ENCODE measurements at places on chromosomes 7 and 10.

GRCh38 chr7:158538156-158538946 is 49.3 kb downstream of the PTPRN2 start:
- DNase-seq, result no peak

GRCh38 chr7:30698481-30698880 is 16.2 kb upstream of the CRHR2 start:
- no peak for DNase-seq

DNA sequence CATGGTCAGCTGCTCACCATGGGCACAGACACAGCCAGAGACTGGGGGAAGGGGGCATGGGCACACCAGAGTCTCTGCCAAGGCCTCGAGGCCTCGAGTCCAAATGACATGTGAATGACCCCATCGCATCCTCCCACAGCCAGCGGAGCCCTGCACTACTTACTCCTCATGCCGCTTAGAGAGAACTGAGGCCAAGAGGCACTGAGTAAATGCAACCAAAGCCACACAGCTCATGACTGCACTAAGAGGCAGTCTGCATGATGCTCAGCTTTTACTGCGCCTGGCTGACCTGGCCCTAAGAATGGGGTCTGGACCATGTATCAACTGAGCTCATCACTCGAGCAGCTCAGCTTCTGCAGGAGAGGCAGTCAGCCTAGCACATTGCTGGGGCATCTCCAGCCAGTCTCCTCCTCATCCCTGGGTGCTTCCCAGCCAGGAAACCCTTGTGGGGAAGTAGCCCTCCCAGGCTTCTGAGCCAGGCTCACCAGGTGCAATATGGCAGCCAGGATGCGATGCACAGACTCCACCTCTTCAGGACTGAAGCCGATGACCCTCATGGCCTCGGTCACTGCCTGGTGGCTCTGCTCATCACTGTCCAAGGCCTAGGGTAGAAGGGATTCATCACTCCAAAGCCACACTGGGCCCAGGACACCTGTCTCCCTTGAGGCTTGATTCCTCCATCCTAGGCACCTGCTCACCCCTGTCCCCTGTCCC is 7.5 kb downstream of the MYO1G start:
- no peak for DNase-seq

DNA sequence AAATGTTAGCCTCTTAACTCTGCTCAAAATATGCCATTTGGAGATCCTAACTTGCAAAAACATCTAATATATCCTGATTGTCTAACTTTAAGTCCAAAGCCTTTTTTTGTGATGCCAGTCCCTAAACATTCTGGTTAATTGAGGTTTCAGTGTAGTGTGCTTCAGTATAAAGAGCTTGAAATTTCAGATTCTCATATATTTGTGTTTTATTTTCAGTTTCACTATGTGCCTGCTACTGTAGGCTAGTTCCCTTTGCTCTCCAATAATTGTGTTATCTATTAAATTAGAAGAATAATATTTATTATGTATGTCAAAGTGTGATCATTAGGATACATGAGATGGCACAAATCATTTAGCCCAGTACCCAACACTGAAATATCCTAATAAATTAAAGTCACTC is 1361.2 kb downstream of the XPNPEP1 start:
- DNase-seq, result no peak

DNA sequence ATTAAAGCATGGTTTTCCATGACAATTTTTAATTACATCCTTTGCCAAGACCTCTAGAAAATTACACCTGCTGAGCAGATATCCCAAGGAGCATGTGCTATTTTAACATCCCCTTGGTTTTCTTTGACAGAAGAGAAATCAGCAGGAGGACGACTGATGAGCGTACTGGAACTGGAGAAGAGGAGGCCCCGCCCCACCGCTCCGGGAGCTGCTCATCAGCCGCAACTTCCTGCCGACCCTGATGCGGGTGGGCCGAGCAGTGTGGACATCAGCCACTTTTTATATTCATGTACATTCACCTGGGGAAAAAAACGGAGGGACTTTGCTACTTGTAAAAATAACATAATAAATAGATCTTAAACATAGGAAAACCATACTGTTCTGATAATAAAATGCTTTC is 54.2 kb downstream of the CDC123 start:
- no peak for DNase-seq

DNA sequence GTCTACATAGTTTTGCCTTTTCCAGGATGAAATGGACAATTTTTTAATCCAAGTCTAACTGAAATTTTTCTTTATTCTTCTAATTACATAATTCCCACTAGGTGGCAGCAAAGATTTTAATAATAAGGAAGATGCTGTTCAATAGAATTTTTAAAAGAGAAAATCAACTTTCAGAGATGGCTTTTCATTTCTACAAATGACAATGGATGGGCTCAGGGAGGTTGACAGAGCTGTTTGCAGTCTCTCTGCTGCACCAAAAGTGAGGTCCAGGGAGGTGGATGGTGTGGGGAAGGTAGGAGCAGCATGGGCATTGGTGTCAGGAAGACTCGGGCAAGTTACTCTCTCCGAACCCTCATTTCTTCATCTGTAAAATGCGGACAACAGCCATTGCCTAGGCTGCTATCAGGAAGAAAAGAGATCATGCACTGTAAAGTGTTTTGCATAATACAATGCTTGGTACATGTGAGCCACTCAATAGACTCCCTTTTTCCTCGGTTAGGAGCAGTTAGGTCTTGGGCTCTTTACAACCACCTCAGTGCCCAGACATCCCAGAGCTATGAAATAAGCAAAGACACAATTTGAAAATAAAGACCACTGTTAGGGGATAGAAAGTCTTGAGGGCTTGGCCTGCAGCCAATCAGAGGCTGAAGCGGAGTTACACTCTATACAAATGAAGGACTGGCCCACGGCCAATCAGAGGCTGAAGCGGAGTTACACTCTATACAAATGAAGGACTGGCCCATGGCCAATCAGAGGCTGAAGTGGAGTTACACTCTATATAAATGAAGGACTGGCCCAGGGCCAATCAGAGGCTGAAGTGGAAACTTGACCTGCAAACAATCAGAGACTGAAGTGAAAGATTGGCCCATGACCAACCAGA is 107.1 kb downstream of the ABLIM1 start:
- DNase-seq, result peak; percentile 53

GRCh38 chr10:37582237-37582636 is 275.2 kb downstream of the ZNF248 start:
- no peak for DNase-seq

- DNase-seq, result no peak
Measured at GRCh38 chr7:99173787-99174186, 29.9 kb upstream of the SMURF1 start.

- no peak for DNase-seq
Measured at GRCh38 chr7:103813970-103814369, 175.5 kb downstream of the RELN start.

DNA sequence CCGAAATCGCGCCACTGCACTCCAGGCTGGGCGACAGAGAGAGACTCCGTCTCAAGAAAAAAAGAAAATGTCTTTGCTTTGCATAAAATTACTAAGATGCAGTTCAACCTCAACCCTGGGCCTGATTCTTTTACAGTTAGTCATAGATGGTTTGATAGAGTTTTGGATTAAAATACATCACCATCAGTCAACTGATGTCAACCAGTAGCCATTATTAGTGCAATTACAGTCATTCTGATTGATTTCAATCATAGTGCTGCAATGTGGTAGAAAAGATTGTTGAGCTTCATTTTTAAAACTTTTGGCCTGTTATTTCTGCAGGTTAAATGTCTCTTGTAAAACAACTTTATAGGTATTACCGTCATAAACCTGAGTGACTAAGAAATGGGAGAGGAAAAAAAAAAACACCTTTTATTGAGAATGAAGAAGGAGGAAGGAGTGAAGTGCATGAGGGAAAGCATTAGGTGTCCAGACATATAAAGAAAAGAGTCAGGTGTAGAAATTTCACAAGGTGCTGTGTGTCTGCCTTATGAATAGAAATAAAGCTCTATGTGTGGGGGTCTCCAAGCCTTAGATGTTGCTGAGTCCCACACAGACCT is 150.6 kb downstream of the TRIL start:
- DNase-seq, result no peak

DNA sequence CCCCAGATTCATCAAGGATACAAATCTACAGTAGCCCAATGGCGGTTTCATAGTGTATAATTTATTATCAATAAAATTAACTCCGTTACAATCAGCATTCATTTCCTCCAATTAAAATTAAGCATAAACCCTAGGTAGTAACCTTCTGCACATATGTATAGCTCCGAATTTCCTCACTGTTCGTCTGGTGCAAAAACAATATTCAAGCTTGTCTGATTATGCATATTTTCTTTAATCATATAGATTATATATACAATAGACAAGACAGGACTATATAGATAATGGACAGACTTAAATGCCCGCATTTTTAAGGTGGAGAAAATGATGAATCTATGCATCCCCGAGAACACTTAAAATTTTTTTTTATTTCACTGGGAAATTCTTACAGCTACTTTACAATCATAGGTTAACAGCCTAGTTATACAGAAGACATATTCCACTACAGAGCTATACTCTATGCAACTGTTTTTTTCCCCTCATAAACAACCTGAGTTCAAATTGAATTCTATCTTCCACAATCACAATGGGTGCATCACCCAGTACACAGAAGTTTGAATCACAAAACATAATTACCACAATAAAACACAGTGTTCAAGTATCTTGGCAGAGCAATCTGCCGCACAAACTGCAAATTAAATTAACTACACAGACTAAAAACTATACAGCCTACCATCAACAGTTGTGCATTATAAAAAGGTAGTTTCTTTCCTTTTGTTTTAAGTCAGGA is 2.6 kb downstream of the HOXA9 start:
- no peak for DNase-seq

DNA sequence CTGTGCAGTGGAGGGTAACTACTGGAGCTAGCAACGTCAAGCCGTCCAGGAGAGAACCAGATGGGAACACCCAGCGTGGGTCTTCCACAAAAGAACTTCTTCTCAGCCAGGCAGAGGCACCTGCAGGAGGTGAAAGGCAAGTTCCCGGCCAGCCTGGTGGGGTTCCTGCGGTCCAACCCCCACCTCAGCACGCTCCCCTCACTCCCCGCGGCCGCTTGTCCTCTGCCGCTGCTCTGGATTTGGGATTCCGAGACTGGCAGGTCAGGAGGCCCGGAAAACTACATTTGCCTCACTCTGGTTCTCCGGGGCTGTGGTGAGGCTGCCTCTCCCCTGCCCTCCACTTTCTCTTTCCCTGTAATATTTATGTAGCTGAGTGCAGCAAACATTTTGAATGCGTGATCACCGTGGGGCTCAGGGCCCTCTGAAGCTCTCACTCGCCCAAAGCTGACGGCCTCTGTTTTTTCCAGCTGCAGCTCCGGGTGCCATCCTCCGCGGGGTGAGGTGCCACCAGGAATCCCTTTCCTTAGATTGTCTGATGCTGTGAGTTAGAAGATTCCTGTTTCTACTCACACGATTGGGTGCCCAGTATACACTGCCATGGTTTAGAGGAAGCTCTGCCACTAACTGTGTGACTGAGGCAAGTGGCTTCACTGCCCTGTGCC is 366.9 kb downstream of the DNAJB6 start:
- no peak for DNase-seq

- DNase-seq, result no peak
Measured at GRCh38 chr10:72709041-72709440, 17.1 kb downstream of the MCU start.

GRCh38 chr7:99000904-99001465 is 122.7 kb downstream of the TRRAP start:
- no peak for DNase-seq

DNA sequence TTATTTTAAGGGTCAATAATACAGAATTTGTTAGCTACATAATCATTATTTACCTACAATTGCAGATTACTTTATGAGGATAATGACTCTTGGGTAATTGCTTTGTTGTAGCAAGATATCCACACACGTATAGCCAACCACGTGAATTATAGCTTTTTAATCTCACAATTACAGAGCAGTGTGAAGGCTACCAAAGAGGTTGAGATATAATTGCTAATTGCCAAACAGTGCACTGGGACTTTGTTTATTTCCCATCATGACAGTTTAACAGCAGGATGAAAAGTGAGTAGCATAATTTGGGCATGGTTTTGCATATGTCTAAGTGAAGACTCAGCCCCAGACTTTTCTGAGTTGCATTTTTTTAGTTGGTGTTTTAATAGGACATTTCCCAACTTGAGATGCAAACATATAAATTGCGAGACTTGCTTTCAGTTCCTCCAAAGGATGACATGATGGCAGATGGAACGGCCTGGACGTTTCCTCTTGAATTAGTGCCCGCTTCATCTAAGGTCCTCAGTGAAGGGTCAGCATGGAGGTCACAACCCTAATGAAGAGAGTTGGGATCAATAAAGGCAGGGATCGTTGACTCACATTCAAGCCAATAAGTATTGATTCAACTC is 180.7 kb upstream of the GPR26 start:
- DNase-seq, result no peak

GRCh38 chr7:136294977-136295376 is 317.8 kb upstream of the MTPN start:
- no peak for DNase-seq

- DNase-seq, result peak; percentile 31
Measured at GRCh38 chr7:106070201-106070551, 41.9 kb downstream of the SYPL1 start.

DNA sequence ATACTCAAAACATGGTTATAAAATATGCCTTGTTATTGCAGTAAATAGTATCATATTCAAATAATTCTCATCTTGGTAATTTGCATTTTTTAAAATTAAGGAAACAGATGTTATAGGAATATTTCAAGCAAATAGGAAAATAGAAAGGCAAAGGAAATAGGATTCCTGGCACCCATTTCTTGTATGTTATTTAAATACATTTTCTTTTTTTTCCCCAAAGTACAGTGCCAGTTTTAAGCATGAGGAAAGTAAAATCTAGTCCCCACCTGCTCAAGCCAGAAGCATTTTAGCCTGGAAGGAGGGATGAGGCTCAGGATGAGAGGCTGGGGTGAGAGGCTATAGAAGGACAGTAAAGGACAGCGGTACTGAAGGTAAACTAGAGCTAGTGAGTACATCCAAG is 38.1 kb downstream of the GNAT3 start:
- DNase-seq, result no peak

DNA sequence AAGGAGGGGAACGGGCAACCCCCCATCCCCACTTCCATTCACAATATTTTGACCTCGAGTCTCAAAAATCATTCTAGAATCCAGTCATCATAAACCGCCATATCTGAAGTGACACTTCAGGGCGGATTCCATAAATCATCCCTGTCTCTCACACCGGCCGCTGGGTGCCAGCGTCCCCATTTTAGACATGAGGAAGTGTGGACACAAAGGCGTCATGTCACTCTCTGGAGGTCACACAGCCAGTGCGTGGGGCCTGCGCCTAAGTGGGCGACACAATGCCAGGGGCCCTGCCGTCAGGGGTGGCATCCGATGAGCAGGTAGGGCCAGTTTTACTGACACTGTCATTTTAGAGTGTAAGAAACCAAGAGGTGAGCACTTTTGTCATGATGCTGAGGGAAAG is 19.5 kb downstream of the KCNH2 start:
- DNase-seq, result no peak

GRCh38 chr7:134212576-134213546 is 85.7 kb downstream of the LRGUK start:
- no peak for DNase-seq

GRCh38 chr7:70072220-70072619 is 473.9 kb downstream of the AUTS2 start:
- DNase-seq, result peak; percentile 13
